ENCODE measurements at places on chromosomes 6 and 20. TPM values are rescaled to one million over a fixed set of nuclear protein-coding genes. Genes with fewer than 3 reads are reported as not detected.

Gene KHDC1L
- total RNA-seq: not detected

Gene TNFRSF6B
- 34.8 TPM for total RNA-seq

- peaks cover 9% of the 10 kb centered on the region for H3K4me1 ChIP-seq
- no peaks in the 10 kb centered on the region for H3K27me3 ChIP-seq
- no peak for DNase-seq
Observed at GRCh38 chr6:18842534-18842933, 455.4 kb downstream of the RNF144B start.

DNA sequence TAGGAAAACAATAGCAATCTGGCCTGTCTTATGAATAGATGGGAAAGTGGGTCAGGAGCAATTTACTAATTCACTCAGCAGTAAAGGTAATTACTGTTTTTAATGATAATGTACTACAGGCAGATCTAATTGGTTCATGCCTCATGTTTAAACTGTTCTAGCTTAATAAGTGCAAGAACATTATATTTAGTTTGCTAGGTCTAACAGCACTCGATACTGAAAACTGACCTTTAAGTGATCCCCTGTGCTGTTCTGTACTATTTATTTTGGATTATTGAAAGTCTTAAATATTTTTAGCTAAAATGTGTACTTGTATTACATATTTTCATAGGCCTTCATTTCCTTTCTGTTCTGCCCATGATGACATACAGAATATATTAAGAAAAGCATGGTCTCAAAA is 998.0 kb upstream of the GJE1 start:
- no peak overlapping the region for H3K4me3 ChIP-seq
- H3K27ac ChIP-seq: no peak overlapping the region
- no peaks in the 10 kb centered on the region for H3K27me3 ChIP-seq

Gene ADIG
- not detected for total RNA-seq

Gene SEMG2
- not detected for total RNA-seq

Data from mammary epithelial cell (primary cell).